ENCODE measurements at places on chromosomes 4 and X.

GRCh38 chr4:39353478-39354253, 12.5 kb downstream of the RFC1 start:
- DNase-seq, result no peak

GRCh38 chr4:56371426-56372220, 15.7 kb downstream of the AASDH start:
- DNase-seq, result no peak

- peak; percentile 47 for DNase-seq
Observed at GRCh38 chr4:72974694-72975487, 94.6 kb downstream of the COX18 start.

DNA sequence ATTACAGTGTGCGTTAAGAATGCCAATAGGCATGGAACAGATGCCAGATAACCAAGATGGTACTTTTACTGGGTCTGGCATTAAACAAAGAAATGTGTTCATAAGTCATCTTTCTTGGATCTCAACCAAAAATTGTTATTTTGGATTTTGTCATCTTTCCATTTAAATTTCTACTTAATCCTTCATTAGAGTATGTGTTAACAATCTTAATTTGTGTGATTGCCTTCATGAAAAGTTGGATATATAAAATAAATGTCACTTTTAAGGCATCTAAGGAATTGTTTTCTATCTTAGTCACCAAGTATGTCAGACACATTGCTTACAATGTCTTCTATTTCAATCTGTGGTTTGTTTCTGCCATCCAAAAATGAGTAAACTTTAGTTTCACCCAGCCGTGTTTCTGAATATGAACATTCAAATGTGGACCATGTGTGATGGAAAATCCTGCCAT, 87.5 kb downstream of the PALLD start:
- no peak for DNase-seq

DNA sequence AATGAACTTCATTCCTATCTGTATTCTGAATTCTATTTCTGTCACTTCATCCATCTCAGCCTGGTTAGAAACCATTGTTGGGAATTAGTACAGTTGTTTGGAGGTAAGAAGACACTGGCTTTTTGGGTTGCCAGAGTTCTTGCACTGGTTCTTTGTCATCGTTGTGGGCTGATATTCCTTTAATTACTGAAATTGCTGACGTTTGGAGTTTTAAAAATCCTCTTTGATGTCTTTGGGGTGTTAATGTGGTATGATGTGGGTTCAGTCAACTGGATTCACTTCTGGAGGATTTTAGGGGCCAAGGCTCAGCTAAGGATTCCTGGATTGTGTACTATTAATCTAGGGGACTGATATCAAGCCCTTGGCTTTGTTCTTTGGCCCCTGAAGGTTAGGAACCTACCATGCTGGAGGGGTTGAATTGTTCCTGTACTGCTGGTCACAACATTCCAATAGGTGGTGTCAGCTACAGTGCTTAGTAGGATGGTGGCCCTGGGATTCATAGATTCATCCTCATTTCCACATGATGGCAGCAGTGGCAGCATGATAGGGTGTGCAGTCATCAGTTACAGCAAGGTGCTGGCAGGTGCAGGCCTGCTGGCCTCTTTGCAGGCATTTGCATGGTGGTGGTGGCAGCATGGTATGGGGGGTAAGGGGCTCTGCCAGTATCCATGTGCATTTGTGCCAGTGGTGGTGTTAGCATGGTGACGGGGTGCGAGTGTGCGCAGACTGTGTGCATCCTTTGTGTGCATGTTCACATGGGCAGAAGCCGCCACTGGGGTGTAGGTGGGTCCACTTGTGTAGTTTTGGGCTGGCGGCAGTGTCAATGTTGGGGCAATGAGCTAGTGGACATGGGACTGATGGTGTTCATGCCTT, 301.3 kb downstream of the TEX13C start:
- DNase-seq, result no peak

GRCh38 chrX:23062359-23062758, 62.6 kb downstream of the DDX53 start:
- no peak for DNase-seq

- peak; percentile 51 for DNase-seq
Observed at GRCh38 chr4:140237616-140238350, 83.8 kb upstream of the MAML3 start.

DNA sequence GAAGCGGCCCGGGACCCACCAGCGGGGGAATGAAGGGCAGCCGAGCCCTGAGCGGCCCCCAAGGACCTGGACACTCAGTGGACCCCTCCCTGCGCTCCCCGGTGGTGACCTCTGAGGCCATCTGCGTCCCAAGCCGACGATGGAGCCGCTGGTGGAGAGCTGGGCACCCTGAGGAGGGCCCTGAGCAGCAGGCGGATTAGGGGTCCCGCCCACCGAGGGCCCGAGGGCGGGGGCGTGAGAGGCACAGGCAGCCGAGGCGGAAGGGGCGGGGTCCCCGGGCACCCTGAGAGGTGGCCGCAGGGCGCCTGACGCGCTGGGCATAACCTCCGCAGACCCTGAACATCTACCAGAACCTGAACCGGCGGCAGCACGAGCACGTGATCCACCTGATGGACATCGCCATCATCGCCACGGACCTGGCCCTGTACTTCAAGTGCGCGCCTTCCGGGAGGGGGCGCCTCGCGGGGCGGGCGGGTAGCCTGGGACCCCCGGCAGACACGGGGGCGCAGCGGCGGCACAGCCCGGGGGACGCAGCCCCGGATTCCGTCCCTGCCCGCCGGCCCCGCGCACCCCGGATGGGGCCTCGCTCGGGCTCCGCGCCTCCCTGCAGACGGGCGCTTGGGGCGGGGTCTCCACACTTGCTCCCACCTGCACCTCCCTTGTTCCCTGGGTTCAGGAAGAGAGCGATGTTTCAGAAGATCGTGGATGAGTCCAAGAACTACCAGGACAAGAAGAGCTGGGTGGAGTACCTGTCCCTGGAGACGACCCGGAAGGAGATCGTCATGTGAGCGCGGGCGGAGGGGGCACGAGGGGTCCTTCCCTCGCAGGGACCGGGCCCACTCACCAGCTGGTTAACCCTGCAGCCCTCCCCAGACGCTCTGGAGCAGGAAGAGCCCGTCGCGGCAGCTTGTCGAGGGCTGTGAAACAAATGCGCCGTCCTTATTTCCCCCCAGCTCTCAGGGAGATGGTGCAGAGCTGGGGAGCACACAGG, 10.3 kb downstream of the ATP5ME start:
- DNase-seq, result no peak

DNA sequence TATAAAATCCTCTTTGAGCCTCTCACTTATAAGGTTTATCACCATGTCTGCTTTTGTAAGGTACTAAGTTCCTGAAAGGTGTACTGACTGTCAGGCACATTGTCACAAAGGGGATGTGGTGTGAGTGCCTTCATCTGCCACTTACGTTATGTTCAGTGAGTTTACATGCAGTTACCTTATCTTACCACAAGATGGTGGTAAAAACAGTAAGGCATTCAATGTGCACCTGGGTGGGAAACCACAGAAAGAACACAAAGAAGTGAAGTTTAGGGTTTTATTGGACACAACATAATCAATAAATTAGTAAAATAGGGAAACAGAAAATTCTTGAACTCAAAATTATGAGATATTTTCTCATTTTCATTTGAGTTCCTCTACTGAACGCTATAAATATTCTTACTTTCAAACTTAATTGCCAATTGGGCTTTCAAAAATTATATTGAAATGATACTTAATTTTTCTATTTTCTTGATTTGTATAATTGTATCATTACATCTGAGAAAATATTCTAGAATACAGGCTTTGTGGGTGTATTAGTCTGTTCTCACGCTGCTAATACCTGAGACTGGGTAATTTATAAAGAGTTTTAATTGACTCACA, 650.8 kb downstream of the PCDH7 start:
- DNase-seq, result no peak

DNA sequence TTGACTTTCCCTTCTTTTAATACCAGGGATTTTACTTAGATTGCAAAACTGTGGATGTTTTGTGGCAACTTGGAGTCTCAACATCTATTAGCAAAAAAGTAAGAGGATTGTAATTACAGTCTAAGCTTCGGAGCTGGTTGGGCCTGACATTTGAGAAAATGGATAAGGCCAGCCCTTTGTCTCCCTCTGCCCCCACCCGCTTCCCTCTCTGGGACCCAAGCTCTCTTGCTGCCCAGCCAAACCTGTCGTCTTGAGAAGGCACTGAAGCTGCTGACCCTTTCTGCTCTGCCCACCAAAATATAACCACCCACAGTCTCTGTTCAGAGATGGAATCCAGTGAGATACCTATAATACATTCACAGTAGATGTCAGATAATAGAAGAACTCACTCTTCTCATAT, 49.6 kb downstream of the SHROOM3 start:
- no peak for DNase-seq

DNA sequence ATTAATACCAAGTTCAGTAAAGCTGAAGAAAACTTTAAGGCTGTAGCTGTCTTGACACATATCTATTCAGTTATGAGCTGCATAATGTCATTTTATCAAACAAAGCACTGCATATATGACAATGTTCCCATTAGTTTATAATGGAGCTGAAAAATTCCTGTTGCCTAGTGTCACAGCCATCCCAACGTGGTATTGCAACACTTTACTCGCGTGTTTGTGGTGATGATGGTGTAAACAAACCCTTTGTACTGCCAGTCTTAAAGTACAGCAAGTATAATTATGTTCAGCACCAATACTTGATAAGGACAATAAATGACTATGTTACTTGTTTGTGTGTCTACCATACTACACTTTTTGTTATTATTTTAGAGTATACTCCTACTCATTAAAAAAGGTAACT, 1415.6 kb upstream of the PCDH7 start:
- no peak for DNase-seq

DNA sequence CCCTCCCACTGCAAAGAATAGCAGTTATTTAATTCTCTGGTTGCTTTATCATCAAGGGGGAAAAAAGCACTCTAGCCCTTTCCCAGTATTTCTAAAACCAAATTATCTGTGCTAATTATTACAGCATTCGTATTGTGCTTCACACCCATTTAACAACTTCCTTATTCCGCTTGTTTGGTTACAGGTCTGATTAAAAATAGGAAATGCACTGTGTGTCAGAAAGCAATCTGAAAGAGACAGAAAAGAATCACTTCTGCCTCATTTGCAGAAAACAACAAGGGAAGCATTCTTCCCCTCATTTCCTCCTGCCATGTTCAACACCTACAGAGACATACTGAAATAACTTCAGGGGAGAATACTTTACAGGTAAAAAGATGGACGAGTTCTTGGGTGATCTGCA, 114.9 kb upstream of the MAP3K15 start:
- no peak for DNase-seq

DNA sequence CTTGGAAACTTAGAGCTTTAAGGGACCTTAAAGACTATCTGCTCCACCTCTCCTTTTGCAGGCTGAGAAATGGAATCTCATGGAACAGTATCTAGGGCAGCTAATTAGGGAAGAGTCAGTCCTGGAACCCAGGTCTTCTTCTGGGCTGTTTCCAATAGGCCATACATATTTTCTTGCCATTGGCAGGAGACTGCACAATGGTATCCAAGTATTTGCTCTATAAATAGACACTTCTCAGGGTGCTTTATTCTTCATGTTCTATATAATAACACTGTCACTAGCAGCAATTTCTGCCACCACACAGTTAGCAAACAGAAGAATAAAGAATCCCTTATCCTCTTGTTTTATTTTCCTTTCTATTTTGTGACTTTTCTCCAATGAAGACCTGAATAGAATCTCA, 291.7 kb downstream of the C4orf33 start:
- no peak for DNase-seq

GRCh38 chr4:106366026-106366425, 2.6 kb downstream of the GIMD1 start:
- no peak for DNase-seq

DNA sequence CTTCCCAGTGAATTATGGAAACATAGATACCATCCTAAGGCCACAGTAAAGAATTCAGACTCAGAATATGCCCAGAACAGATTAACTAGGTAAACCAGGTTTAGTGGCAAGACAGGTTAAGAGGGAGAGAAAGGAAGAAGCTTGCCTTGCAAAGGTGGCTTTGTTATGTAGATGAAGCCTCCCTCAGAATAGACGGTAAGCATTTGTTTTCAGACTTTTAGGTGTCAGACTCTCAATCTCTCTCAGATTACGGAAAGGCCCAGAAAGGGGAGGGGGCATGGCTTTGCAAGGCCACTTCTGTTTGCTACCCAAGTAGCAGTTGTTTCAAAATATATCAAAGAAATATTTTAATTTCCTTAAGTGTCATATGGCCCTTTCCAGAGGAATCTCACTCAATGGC, 457.1 kb upstream of the BOD1L1 start:
- no peak for DNase-seq
